ENCODE measurements at places on chromosomes 3 and 15. TPM values are rescaled to one million over a fixed set of nuclear protein-coding genes. Genes with fewer than 3 reads are reported as not detected.

GRCh38 chr3:179098388-179099077 lies 26.9 kb upstream of the ZMAT3 start:
- DNase-seq = no peak

The FAM81A gene
- total RNA-seq = 0.18 TPM

GRCh38 chr3:80733522-80734176 lies 965.9 kb upstream of the ROBO1 start:
- DNase-seq = peak; percentile 95

- DNase-seq = no peak
These were observed 139.4 kb downstream of the NECTIN3 start for GRCh38 chr3:111210866-111211564.

DNA sequence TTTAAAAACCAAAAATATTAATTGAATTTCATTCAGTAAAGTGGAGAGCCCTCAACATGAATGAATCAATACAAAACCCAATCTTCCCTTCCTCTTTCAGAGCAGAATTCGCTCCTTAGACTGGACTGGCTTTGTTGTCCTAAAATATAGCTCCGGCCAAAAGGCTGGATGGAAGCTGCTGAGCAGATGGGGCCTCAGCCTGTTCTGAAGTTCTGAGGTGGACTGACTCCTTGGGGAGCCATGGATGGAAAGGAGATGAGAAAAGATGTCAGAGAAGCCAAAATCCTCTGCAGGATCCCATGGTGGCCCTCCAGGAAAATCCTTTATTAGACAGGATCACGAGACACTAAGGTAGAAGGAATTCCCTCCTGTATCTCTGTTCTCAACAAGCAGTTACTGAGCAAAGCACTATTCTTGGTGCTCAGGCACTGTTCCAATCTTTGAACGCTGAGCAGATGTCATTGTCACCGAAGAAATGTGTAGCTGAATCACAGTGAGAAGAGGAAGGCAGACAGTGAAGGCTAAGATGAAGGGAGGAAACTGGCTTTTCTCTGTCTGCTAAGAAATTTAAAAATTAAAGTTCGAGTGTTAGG lies 122.0 kb downstream of the SEMA6D start:
- no peak for DNase-seq

The SLC22A13 gene
- total RNA-seq = not detected

- no peak for DNase-seq
These were observed 7.2 kb downstream of the GLDN start for GRCh38 chr15:51348688-51349087.

- no peak for DNase-seq
These were observed 20.8 kb upstream of the CFAP161 start for GRCh38 chr15:81113204-81113657.
